ENCODE measurements at places on chromosomes 1 and 21.

DNA sequence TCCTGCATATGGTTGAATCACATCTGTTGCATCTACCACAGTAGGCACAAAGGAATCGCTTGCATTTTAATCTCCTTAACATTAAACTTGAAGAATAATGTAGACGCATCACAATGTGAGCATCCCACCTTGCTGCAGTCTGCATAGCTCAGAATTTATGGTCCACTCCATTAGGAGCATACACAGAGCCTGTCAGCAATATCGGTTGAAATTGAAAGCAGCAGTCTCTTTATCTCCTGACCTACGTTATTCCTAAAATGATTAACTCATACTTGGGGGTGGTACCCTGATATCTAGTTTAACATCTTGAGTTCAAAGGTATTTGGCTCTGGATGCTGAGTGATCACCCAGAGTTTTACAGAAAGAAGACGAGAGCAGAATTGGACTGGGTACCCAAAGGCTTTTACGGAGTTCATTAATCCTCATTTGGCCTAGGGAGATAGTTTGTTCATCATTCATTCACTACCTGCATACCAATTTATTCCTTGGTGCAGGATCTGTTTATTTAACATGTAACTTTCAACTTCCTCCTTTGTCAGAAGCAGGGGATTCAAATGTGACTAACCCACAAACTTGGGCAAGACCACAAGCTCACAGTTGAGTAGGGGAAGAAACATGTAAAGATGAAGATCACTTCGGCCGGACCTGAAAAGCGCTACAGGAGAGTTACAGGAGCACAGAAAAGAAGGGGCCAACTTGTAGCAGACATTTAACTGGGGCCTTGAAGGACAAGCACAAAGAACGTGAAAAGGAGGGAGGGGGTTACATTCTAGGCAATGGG lies 187.9 kb downstream of the DAB1 start:
- DNase-seq, result no peak

DNA sequence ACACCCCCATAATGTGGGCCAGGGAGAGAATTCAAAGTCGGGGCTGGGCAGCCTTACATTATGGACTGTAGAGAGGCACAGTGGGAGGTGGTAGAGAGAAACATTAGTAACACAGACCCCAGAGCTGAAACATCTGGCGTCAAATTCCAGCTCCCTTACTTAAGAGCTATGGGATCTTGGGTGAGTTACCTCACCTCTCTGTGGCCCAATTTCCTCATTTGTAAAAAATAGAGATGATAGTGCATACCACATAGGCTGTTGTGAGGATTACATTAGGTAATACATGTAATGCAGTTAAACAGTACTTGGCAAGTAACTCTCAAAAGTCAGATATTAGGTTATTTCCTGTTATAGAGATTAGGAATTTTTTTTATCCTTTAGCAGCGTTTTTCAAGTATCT lies 160.5 kb upstream of the KIAA0040 start:
- DNase-seq, result no peak

GRCh38 chr1:182268669-182269068 lies 122.9 kb downstream of the GLUL start:
- no peak for DNase-seq

GRCh38 chr1:118918230-118918939 lies 69.8 kb downstream of the TBX15 start:
- no peak for DNase-seq

DNA sequence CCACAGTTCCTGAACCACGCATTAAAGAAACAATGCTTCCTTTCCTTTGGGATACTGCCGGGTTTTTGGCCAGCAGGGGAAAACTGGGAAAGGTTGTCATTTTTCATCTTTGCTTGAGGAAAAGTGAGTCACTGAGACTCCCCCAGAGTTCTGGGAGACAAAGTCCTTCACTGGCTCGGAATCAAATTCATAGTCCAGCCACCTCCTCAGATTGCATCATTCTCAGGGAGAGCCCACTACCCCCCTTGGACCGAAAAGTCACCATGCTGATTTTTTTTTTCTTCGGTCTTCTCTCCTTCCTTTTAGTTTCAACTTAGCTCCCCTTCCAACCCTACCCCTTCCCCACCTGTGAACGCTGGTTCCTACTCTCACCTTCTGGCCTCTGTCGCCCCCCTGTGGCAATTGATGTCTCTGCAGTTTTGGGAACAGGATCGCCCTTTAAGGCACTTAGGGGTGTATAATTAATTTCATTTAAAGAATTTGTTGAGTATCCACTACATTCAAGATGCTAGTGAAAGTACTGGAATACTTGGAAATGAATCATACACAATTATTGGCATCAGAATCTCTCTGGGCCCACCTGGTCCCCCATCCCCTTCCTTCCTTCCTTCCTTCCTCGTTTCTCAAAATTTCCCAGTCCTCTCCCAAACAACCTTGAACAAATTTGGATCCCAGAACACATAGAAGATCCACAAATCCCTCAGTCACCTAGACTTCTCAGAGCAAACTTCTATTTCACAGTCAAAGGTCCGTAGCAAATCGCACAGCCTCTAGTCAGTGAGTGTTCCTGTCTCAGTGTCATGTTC lies 6.9 kb downstream of the ACKR1 start:
- no peak for DNase-seq

Data from brain microvascular endothelial cell (primary cell).